ENCODE measurements at places on chromosomes 3 and 15.

DNA sequence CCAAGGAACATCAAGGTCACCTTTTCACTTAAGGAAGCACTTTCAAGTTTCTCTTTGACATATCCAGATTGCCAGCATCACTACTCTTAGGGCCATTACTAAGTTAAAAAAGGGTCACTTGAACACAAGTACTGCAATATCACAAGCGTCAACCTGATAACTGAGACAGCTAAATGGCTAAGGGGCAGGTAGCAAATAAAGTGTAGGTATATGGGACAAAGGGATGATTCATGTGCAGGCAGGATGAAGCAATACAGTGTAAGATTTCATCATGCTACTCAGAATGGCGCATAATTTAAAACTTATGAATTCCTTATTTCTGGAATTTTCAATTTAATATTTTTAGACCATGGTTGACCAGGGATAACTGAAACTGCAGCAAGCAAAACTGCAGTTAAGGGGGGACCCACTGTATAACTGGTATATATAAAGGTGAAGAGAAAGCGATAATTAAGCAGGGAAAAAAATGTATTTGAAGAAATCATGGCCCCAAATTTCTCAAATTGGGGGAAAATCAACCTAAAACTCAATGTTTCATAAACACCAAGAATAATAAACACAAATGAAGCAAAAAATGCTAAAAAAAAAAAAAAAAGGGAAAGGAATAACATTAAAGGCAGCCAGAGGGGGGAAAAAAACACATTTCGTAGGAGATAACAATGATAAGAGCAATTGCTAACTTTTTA lies 13.1 kb downstream of the CCR1 start:
- no peak for DNase-seq

DNA sequence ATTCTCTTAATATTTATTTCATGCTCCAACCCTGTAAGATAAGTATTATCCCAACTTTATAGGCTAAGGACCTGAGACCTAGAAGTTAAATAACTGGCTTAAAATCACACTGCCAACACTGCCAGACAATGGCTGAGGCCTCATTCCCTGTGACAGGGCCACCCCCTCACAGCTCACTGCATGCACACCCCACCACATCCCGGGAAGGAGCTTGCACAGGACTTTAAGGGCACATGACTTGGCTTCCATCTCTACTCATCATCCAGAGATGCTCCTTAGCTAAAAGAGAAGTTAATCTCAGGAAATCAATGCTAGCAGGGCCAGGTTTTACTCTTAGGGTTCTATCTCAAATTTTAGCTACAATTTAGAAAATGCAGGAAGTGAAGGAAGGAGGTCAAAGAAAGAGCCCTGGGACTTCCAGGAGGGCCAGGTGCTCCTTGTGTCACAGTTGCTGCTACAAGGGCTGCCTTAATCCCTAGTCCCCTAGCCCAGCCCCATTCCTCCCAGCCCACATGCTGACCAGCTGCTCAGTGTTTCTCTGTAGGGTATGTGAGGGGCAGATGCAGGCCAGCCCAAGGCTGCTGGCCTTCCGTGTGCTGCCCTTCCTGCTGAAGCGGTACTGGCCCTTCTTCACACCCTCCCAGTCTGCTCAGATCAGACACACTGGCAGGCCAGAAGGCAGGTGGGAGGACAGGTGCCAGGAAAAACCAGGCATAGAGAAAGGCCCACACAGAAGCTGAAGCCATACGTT lies 53.5 kb downstream of the WWTR1 start:
- peak; percentile 46 for DNase-seq

DNA sequence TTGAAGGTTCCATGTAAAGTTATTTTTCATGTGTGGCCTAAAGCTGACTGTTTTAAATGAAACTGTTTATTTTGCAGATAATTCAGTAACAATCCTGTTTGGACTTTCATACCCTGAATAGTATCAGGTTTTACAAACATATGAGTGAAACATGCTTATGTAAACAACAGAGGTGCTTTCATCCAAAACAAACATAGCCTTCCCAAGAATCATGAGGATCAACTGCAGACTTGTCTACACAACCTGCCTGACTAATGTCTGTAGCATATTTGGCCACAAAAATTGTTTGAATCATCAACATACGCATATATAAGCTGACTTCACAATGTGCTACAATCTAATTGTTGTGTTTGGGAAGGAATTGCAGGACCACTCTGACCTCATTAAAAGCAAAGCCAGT lies 190.4 kb downstream of the DIPK2A start:
- peak; percentile 44 for DNase-seq

GRCh38 chr3:188365184-188365583 lies 211.2 kb downstream of the LPP start:
- DNase-seq: no peak

- no peak for DNase-seq
Observed at GRCh38 chr15:55197362-55197705, 593 bp upstream of the RSL24D1 start.

DNA sequence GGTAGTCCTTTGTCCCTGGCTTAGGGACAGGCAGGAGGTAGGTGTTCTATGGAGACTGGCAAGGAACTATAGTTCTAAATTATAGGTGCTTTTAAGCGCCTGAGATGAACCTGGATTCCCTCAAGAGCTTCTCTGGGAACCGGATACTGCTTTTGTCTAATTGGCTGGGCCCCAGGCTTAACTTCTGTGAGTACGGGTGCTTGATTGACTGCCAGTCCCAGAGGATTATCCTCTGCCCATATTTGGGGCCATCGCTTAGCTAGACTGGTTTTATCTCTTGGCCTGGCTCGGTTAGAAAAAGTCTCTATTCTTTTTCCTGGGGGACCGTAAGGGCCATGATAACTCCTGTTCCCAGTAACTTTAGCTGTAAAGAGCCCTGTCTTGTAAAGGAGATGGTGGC lies 339.1 kb downstream of the KCNH8 start:
- DNase-seq: no peak

- DNase-seq: peak; percentile 18
Observed at GRCh38 chr3:168620854-168621253, 525.1 kb upstream of the GOLIM4 start.

GRCh38 chr3:141878326-141878725 lies 1.9 kb downstream of the ATP1B3 start:
- peak; percentile 11 for DNase-seq

DNA sequence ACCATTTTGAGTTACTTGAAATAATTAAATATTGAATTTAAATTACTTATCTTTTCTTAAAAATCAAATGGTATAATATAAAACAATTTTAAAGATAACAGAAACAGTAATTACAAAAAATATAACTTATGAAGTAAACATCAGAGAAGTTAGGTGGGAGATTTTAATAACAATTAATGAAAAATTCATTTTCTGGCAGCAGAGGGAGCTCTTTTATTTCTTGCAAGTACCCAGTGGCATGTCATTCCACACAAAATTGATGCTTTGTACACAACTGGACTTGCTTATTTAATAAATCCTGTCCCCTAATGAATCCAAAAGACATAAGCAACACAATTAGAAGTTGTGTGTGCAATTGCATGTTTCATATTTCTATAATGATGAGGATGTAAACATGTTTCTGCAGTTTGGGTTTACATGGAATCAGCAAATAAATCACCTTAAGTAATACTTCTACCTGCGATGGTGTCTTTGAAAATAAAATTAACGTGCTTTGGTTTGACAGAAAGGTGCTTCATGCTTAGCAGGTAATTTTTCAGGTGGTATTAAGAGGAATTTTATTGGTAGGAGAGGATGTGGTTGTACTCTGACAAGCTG lies 861.3 kb downstream of the ZPLD1 start:
- DNase-seq: peak; percentile 4

- DNase-seq: no peak
Observed at GRCh38 chr3:115680803-115681345, 57.6 kb downstream of the GAP43 start.

Measured in EL (cell line).